Sigmoid colon (tissue), 7 donors: ENCODE measurements at places on chromosomes 11 and 22. TPM values are rescaled to one million over a fixed set of nuclear protein-coding genes. Genes with fewer than 3 reads are reported as not detected.
A peak's percentile ranks its signal among the peaks of the same experiment; 100 is the strongest.

GRCh38 chr11:13834463-13834862 is 128.1 kb upstream of the SPON1 start:
- H3K4me1 ChIP-seq = no peaks in the 10 kb centered on the region
- no peaks in the 10 kb centered on the region for H3K36me3 ChIP-seq
- no peak overlapping the region for H3K4me3 ChIP-seq

The CD3G gene
- total RNA-seq = 0.66 TPM

The DEUP1 gene
- total RNA-seq = not detected

The LGR4 gene
- total RNA-seq = 38.5 TPM

The OR10G4 gene
- total RNA-seq = 0.71 TPM

- H3K36me3 ChIP-seq = no peaks in the 10 kb centered on the region
- no peaks in the 10 kb centered on the region for H3K4me1 ChIP-seq
- H3K4me3 ChIP-seq = no peak overlapping the region
- peak; percentile 48 for DNase-seq
Observed at GRCh38 chr22:49599691-49600455, 227.8 kb downstream of the BRD1 start.
